Activated gamma-delta T cell (primary cell): ENCODE measurements at places on chromosomes 12 and 14.

- no peak for DNase-seq
These were observed 30.6 kb upstream of the OSBPL8 start for GRCh38 chr12:76590131-76590530.

GRCh38 chr12:24751181-24751580 is 197.7 kb downstream of the BCAT1 start:
- DNase-seq = no peak

GRCh38 chr12:1616233-1617066 is 12.6 kb upstream of the WNT5B start:
- no peak for DNase-seq

DNA sequence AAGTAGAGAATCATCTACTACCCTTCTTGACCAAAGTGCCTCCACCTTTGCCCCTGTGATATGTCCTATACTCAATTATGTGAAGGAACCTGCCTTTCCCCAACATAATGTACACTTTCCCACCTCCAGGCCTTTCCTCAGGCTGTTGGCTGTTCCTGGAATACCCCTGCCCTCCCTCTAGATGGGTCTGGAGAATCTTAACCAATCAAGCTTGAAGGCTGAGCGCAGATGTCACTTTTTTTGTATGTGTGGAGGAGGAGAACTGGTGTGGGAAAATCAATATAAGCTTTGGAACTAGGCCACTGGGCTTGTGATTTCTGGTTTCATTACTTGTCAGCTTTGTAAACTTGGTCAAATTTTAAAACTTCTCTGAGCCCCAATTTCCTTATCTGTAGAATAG is 4.7 kb downstream of the BMAL2 start:
- no peak for DNase-seq

GRCh38 chr12:15206338-15206737 is 14.9 kb downstream of the RERG start:
- DNase-seq = no peak

GRCh38 chr12:65302891-65303290 is 24.4 kb downstream of the MSRB3 start:
- DNase-seq = no peak

DNA sequence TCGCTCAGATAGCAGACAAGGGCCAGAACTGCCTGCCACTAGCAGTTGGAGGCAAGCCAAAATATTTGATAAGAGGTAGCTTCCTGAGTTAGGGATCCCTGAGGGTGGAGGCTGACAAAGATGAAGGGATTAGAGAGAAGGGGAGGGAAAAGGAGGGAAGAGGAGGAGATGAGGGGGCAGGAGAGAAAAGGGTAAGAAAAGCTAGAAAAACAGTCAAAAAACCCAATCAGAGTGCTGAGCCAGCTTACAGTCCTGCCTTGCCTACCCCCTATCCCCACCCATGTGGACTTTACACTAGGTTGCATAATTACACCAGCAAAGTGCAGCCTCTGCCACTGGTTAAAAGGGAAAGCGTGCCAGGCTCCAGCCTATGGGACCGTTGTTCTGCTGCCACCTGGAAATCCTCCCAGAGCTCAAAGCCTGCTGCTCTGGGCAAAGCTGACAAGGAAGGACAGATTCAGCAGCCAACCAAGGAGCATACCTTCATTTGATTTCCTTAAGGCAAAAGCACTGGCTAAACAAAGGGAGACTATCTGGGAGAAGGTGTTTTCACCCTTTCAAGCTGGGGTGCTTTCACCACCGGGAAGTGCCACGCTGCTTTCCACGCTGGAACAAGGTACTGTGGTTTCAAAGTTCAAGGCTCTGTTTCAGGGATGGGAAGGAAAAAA is 3.8 kb upstream of the NUMB start:
- no peak for DNase-seq

DNA sequence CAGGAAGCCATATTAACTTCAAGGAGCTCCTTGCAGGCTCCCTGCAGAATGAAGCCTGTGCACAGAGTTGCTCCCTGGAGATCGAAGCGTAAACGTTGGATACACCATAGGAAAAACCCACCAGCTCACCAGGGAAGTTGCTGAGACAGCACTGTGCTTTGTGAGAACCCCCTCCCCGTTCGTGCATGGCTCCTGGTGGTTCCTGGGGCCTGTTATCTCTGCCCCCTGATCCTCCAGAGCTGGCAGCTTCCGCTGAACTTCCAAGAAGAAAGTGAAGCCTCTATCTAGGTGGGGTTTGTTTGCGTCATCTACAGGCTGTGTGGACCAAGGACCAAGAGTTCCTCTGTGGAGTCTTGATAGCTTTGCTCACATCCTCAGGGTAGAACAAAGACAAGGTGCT is 2.4 kb upstream of the CCDC85C start:
- DNase-seq = no peak

DNA sequence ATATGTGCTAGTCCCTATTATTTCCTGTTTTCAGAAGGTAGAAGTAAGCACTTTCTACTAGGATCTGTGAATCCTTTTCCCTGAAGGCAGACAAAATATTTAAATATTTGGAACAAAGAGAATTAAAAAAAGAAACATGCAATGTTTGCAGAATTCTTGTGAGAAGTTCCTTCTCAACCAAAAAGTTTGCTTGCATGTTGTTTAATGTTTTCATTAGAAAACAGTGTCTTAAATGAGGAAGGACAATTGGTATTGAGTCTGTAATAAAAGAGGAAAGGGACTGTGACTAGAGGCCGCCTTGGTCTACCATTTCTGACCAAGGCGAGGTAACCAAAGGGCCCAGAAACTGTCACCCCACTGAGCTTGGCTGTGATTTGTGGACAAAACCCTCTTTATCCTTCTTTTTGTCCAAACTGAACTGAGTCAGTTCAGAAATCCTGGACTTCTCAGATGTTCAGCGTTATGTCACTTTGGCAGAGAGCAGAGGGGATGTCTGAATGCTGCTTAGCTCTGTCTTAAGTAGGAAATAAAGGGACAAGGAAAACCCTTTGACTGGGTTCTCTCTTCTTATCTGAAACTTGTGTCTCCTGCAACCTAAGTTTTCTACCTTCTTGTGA is 129.8 kb upstream of the CPM start:
- DNase-seq = no peak

DNA sequence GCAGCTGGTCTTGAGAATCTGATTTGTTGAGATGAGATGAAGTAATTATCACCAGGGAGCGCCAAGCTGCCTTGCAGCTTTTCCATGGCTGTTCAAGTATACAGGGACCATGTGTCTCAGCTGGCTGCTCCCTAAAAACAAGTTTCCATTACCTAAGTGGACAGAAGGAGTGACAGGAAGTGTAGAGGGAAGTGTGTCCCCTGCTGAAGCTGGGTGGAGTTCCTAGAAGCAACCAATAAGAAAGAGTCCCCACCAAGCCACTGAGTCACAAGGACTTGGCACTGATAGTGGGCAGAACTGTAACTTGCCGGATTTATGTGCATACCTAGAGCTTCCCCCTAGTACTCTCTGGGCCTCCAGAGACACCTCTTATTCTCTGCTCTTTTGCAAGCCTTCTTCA is 1.5 kb upstream of the GPX2 start:
- DNase-seq = no peak

- no peak for DNase-seq
These were observed 4.7 kb downstream of the HOMEZ start for GRCh38 chr14:23281247-23281646.
